AML-193 (cell line): ENCODE measurements at places on chromosomes 2 and 18.

DNA sequence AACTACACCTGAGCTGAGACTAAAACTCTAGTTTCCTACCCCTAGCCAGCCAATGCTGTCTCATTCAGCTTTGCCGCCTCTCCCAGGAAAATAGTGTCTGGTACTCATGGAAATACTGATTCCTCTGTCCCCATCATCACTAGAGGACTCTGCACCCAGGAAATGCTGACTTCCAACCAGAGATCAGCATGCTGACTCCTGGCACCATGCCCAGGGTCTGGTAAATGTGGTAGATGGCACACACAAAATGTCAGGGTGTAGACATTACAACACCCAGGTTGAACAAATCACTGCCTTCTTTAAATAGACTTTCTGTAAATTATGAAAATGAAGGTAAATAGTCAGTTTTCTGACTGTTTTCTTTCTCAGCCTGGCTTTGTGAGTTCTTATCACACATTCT lies 307.3 kb upstream of the CHAC2 start:
- DNase-seq, result no peak

GRCh38 chr2:19774805-19775176 lies 127.0 kb downstream of the TTC32 start:
- DNase-seq, result no peak

GRCh38 chr2:109243526-109244303 lies 114.7 kb downstream of the SH3RF3 start:
- DNase-seq, result no peak

- DNase-seq, result no peak
These were observed 50.3 kb downstream of the ITGB1BP1 start for GRCh38 chr2:9373047-9373446.

DNA sequence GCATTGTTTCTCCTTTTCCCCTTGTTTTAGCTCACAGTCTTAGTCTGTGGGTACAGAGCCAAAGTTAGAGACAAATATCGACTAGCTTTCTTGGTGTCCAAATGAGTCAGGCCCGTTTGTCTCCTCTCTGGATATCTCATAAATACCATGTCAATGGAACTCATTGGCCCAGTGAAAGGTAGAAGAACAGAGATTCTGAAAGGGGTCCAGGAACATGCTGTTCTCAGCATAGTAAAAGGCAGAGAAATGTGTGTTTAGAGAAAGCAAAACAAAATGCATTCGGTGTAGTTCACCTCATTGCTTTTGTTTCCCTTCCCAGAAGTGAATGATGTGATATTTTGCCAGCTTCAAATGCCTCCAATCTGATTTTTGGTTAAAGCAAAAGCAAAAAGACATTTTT lies 238.6 kb upstream of the SLC8A1 start:
- DNase-seq, result no peak

GRCh38 chr2:100391735-100392515 lies 25.5 kb downstream of the CHST10 start:
- no peak for DNase-seq

DNA sequence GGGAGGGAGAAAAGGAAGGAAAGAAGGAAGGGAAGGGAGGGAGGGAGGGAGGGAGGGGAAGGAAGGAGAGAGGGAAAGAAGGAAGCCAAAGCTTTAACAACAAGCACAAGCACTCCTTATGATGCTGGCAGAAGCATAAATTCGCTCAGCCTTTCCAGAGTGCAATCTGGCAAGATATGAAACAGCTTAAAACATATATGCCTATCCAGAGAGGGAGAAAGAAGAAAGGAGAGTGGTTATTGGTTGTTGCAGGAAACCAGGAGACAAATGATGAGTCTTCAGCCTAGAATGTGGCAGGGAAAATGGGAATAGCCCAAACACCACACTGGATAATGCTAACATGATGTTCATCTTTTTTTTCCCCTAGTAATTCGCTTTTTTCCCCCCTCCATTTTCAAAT lies 64.0 kb downstream of the STPG4 start:
- DNase-seq, result no peak

- peak; percentile 63 for DNase-seq
These were observed 77.4 kb downstream of the DCDC2C start for GRCh38 chr2:3780477-3781402.

DNA sequence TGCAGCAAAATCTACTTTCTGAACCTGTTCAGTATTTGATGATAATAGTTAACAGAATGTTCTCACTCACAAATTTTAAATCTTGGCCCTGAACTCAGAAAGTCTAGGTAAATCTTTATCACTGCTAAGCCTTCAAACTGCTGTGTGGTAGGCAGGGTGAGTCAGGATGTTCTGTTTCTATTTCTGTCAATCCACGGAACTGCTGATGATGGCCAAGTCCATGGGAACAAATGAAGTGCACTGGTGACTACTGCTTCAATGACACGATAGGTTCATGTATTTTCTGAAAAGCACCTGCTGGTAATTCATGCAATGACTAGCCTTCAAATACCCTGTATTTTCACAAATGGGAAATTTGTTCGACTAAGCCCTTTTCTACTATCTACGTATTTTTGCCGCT lies 14.2 kb downstream of the NIFK start:
- no peak for DNase-seq

- DNase-seq, result no peak
These were observed 224.1 kb downstream of the MTX2 start for GRCh38 chr2:176493226-176493825.

DNA sequence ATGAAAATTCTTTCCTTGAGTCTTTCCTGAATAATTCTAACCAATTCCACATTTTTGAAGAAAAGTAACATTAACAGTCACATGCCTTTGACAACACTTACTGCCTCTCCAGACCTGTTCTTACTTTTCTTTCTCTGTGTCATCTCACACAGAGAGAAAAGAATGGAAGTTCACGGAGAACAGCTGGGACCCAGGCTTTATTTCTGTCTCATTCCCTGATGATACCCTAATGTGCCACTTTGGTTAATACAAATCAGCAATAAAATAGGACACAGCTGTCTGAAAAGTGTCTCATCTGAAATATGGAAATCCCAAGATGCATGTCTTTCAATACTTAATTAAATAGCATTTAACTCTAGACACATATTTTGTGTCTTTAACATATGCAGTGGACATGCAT lies 42.1 kb upstream of the RAB27B start:
- DNase-seq, result no peak

DNA sequence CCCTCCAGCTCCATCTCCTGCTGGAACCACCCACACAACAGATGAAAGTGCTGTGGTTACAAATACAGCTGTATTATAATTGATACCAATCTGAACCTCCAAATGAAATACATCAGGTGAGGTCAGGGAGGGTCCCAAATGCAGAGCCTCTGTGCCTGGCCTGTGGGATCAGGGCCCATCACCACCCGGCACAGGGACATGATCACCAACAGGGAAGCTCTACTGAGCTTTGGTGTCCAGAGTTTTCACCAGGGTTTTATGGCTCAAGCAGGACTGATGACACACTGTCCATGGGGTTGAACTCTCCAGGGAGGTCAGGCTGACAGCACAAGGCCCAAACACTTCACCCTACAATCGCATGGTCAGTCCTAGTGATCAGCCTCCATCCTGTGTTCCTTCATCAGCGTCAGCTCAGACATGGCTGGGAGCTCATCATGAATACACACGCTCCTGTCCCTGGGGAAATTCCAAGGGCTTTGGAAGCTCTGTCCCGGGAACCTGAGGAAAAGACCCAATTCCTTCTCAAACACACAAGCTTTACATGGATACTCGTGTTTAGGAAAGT lies 3.9 kb upstream of the PXDN start:
- DNase-seq, result no peak

GRCh38 chr18:75581336-75582131 lies 154.0 kb upstream of the SMIM21 start:
- no peak for DNase-seq

DNA sequence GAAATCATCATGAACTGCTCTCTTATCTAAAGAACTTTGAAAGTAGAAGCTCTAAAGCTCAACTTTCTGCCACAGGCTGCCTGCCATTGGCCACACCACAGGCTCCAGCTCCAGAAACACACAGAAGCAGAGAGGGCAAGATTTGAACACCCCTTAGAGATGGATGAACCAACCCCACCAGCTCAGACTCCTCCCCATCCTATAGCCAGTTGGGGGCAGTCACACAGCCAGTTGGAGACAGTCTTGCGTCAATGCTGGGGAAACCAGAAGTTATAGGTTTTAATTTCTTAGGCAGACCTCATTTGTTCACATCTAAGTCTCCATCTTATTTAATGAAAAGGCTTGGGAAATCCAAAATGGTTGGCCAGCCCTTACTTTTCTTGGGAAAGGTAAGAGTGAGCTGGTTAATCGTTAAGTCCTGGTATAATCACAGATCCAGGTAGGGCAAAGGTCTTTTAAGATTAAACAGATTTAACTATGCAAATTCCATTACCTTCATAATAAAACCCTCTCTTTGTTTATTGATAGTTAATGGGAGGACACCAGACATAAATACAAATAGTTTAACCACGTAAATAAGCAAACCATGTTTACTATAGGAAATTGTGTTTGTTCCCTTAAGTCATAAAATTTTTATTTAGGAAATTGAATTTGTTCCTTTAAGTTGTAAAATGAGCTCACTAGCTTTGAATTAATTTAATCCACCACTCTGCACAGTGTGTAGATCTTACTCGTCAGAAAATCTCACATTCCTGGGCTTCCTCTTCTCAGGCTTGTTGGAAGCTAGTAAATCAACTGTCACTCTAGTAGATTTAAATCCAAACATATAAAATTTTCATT lies 28.0 kb downstream of the MRO start:
- no peak for DNase-seq

GRCh38 chr2:170660409-170660808 lies 54.7 kb upstream of the SP5 start:
- no peak for DNase-seq

GRCh38 chr2:36731941-36732672 lies 35.6 kb downstream of the VIT start:
- no peak for DNase-seq
